ENCODE measurements at places on chromosomes 7 and 10.

- no peak for DNase-seq
Observed at GRCh38 chr10:26455567-26456315, 17.6 kb downstream of the APBB1IP start.

DNA sequence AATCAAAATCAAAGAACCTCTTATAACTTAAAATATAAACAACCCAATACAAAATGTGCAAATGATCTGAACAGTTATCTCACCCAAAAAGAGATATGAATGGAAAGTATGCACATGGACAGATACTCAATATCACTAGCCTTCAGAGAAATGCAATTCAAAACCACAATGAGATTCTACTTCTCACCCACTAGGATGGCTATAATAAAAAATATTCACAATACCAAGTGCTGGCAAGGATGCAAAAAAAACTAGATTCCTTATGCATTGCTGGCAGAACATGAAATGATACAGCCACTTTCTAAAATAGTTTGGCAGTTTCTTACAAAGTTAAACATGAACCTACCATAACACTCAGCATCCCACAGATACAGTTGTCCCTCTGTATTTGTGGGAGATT is 130.1 kb upstream of the LRRN3 start:
- no peak for DNase-seq

- no peak for DNase-seq
Observed at GRCh38 chr10:80122746-80123145, 9.8 kb upstream of the PLAC9 start.

- DNase-seq, result no peak
Observed at GRCh38 chr7:140391634-140392033, 6.7 kb downstream of the SLC37A3 start.

DNA sequence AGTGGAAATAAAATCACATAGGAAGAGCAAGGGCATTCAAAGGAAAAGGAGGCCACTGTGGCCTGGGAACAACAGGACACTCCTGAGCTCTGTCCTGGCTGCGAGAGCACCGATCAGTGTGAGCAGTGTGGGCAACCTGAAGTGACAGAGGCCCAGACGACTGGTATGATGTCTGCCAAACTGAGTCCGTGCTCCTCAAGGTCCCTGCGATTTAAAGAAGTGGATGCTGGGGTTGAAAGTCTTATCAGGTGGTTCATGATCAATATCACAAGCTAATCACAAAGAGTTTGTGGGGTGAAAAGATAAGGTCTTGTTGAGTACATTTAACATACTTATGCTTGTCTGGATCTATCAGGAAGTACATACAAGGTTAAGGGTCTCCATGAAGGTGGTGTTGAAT is 176.5 kb downstream of the ZNF438 start:
- DNase-seq, result no peak

DNA sequence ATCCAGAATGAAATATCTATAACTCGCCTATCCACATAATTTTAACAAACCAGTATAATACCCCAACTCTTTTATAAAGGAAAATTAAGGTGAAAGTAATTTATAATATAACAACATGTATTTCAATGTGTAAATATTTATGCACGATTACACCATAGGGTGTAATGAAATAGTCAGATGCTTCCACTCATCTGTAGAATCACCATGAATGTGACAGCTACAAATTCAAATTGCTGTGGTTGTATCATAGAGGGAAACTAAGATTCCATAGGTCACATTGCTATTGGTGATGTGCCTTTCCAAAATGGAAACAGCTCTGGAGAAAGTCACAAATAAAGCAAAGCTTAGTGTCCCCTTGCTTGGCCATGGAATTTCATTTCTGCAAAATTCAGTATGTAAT is 95.7 kb downstream of the CPED1 start:
- DNase-seq, result no peak

- DNase-seq, result no peak
Observed at GRCh38 chr7:18401757-18402156, 93.8 kb upstream of the HDAC9 start.

GRCh38 chr10:131638880-131639278 is 261.9 kb upstream of the PPP2R2D start:
- DNase-seq, result no peak

- DNase-seq, result no peak
Observed at GRCh38 chr7:31494421-31494820, 19.5 kb upstream of the ITPRID1 start.

GRCh38 chr7:116518961-116519360 is 5.9 kb upstream of the CAV1 start:
- no peak for DNase-seq

DNA sequence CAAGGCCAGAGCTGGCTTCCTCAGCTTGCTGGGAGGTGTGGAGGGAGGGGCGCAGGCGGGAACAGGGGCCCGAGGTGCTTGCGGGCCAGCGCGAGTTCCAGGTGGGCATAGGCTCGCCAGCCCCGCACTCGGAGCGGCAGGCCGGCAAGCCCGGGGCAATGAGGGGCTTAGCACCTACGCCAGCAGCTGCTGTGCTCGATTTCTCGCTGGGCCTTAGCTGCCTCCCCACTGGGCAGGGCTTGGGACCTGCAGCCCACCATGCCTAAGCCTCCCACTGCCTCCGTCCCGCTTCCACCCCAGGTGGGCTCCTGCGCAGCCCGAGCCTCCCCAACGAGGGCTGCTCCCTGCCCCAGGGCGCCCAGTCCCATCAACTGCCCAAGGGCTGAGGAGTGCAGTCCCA is 25.9 kb upstream of the MAT1A start:
- DNase-seq, result no peak

DNA sequence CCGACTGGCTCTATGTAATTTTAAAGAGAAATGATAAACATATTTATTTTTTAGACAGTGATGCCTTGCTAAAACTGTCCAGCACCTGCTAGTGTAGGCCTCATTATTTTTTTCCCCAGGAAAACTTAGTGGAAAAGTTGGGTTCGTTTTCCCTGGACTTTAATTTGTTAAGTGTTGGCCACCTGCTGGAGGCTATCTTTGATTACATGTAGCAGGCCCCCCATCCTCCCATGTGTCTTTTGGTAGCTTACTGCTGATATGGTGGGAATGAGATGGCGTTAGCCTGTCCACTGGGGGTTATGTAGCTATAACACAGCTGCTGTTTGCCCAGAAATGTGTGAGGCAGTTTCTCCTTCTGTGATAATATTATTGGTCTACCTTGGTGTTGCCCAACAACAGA is 265.0 kb downstream of the SORCS3 start:
- no peak for DNase-seq

- DNase-seq, result no peak
Observed at GRCh38 chr10:88243836-88244730, 339.0 kb downstream of the RNLS start.

DNA sequence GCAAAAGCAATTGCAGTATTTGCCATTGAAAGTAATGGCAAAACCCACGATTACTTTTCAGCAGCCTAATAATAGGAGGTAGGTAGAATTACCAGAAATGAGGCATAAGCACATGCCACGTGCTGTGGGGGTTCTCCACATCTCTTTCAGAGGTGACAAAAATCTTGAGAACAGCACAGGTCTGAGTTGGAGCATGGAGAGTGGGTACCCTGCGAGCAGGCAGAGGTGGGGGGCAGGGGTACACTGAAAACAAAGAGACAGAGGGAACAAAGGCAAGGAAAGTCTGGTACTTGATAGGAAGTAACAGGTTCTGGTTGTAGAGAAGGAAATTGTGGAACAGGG is 75.9 kb downstream of the FAM107B start:
- no peak for DNase-seq

GRCh38 chr7:133253519-133253875 is 619 bp downstream of the EXOC4 start:
- peak; percentile 5 for DNase-seq

- DNase-seq, result no peak
Observed at GRCh38 chr7:17530741-17531421, 232.4 kb downstream of the AHR start.

GRCh38 chr10:111203615-111204014 is 126.8 kb downstream of the ADRA2A start:
- no peak for DNase-seq

- DNase-seq, result no peak
Observed at GRCh38 chr10:104351061-104351702, 2.5 kb upstream of the CFAP58 start.
